ENCODE measurements at places on chromosomes 3 and 15. TPM values are rescaled to one million over a fixed set of nuclear protein-coding genes. Genes with fewer than 3 reads are reported as not detected.

HYAL1 gene
- 0.96 TPM for total RNA-seq

DNA sequence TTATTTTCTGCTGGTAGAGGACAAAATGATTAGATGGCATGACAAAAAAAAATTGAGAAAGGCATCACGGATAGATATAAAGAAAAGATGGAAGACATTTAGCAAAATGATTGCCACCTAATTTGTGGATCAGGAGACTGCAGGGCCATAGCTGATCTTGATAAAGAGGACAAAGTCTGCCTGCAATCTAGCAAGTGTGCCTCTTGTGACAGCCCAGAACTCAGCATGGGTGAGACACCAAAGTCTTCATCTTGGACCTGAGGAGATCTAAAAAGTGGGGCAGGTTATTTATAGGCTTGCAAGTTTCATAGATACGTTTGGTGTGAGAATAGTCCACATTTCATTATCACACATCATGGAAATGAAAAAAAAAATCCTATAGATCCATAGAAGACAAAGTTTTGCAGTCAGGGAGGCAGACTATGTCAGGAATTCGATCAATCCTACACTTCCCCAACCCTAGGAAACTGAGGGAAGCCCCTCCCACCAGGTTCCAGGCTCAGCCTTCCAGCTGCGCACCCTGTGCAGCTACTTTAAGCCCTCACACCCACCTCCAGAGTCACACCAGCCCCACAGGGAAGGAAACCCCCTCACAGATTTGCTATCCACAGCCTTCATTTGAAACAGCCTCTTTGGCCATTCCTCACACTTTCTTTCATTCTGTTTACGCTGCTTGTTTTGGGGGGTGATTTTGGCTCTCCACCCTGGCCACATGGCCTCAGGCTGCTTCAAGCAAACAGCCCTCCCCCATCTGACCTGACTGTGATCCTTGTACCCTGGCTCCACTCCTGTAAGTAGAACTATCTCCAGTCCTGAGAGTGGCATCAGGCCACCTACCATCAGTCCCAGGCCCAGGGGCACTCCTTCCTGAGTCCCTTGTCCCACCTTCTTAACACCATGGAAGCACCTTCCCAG, 28.1 kb upstream of the KLHL6 start:
- H3K36me3 ChIP-seq, result no peaks in the 10 kb centered on the region
- H3K4me3 ChIP-seq, result no peak overlapping the region
- DNase-seq, result no peak
- peak overlapping the region; percentile 46 for H3K27ac ChIP-seq
- H3K27me3 ChIP-seq, result peaks cover 6% of the 10 kb centered on the region

SLC24A5 gene
- total RNA-seq, result not detected

DNA sequence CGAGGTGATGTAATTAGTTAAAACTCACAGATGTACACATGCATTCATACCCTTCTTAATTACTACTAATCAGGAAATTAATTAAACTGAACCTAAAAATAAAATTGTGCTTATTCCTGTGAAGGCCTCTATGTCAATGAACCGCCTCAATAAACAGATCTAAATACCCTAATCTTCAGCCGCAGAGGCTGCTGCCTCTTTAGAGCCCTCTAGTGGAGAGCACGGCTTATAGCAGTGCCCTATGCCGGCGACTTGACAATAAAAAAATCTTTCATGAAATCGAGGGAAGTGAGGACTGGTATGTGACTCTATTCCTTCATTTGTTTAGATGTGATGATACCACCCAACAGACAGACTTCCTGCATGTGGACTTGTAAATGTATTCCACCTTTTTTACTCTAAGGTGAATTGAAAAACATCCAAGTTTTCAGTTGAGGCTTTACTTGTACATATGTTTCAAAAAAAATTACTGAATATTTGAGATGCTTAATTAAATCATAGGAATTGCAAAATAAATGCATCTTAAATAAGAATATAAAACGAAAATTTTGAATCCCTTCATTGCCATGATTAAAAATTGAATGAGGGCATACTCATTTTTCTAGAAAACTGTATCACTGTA, 8.3 kb upstream of the EPHA3 start:
- DNase-seq, result peak; percentile 65
- peaks cover 6% of the 10 kb centered on the region for H3K4me1 ChIP-seq
- no peak overlapping the region for H3K4me3 ChIP-seq
- H3K36me3 ChIP-seq, result no peaks in the 10 kb centered on the region

GRCh38 chr15:33601461-33601860, 290.7 kb downstream of the RYR3 start:
- H3K27ac ChIP-seq, result no peak overlapping the region
- peaks cover under 1% of the 10 kb centered on the region for H3K4me1 ChIP-seq

PLSCR5 gene
- total RNA-seq, result not detected

DNA sequence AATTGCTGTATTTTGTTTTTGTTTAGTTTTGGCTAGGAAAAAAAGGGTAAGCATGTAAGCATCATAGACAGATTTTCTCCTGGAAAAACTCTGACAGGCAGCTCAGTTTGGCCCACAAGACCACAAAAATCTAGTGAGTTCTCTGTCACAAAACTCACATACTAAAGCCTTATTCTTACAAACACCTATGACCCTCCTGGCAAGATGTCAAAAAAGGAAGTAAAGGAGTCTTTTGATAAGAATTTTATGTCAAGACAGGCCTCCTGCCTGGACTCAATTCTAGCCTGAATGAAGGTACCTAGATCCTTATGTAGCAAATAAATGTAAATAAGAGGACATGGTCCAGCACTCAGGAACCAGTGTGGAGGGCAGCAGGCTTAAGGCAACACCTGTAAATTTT, 668.3 kb upstream of the ZNF385D start:
- no peak for DNase-seq
- H3K27me3 ChIP-seq, result peaks cover 2% of the 10 kb centered on the region
- H3K36me3 ChIP-seq, result peaks cover 5% of the 10 kb centered on the region
- no peak overlapping the region for H3K27ac ChIP-seq

GRCh38 chr3:48459331-48459730, 12.8 kb downstream of the ATRIP start:
- H3K4me3 ChIP-seq, result no peak overlapping the region
- H3K4me1 ChIP-seq, result no peaks in the 10 kb centered on the region
- H3K27me3 ChIP-seq, result no peaks in the 10 kb centered on the region
- H3K36me3 ChIP-seq, result no peaks in the 10 kb centered on the region

DNA sequence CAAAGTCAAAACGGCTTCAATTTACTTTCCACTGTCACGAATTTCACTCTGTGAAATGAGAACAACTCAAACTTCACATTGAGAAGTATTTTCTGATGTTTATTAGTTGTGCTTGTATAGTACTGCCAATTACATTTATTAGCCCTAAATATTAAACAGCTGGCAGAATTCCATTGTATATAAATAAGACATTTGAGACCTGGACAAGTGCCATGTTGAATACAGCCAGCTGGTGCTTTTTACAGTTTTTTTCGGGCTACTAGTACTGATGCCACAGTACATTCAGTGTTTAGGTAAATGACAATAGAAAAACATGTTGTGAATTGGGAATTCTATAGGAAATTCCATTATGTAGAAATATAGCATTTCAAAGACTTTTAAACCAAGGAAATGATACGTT, 79.0 kb downstream of the EPHA3 start:
- H3K4me3 ChIP-seq, result no peak overlapping the region
- no peak overlapping the region for H3K27ac ChIP-seq

- peak overlapping the region; percentile 99 for H3K4me3 ChIP-seq
- H3K27me3 ChIP-seq, result peaks cover 12% of the 10 kb centered on the region
- DNase-seq, result no peak
- peaks cover 37% of the 10 kb centered on the region for H3K4me1 ChIP-seq
- peak overlapping the region; percentile 98 for H3K27ac ChIP-seq
Measured at GRCh38 chr3:192914848-192915247, 2.8 kb downstream of the MB21D2 start.

DNA sequence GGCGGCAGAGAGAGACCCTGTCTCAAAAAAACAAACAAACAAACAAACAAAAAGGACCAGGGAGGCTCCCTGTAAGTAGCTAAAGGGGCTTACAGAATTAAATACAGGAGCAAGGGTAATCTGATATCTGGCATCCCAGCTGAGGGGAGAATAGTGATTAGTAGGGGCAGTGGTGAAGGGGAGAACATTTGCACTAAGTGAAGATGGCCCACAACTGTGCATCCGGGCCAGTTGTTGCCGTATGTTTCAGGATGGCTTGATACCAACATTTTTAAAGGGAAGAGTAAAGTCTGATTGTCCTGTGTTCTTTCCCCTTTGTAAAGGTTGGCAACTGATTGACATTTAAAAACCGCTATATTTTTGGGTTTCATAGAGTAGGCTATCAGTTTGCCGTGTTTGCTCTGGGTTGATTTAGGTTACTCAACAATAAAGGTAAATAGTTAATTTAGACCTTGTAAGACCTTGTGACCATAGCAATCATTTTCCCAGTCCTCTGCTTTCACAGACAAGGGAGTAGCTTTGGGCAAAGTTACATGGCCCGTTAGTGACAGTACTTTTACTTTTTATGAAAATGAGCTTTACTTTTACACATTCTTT, 167.8 kb downstream of the PTPRG start:
- peaks cover 2% of the 10 kb centered on the region for H3K27me3 ChIP-seq
- DNase-seq, result no peak
- H3K27ac ChIP-seq, result peak overlapping the region; percentile 76
- H3K4me3 ChIP-seq, result peak overlapping the region; percentile 28
- H3K36me3 ChIP-seq, result no peaks in the 10 kb centered on the region

DNA sequence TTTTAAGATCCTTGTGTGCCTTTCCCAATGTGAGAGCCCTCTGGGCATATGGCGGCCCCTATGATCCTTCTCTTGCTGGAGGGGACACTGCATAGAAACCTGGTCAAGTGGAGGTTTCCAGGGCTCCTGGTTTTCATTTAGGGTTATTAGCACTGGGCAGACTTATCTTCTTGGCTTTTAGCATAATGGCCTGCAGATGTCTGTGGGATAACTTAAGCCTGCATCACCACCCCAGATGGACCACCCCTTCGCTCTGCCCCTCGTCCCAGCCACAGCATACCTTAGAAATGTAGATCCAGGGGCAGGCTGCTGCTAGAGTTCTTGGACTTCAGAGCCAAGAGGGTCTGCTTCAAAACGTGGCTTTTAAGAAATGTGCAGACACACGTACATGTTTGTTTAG, 340.3 kb upstream of the CTDSPL start:
- peaks cover 14% of the 10 kb centered on the region for H3K4me1 ChIP-seq
- no peak overlapping the region for H3K4me3 ChIP-seq
- no peaks in the 10 kb centered on the region for H3K27me3 ChIP-seq

- DNase-seq, result no peak
- H3K27me3 ChIP-seq, result no peaks in the 10 kb centered on the region
- no peak overlapping the region for H3K27ac ChIP-seq
- peaks cover 6% of the 10 kb centered on the region for H3K4me1 ChIP-seq
Measured at GRCh38 chr3:21168471-21168870, 582.5 kb downstream of the ZNF385D start.

CRYGS gene
- 3.7 TPM for total RNA-seq

DNA sequence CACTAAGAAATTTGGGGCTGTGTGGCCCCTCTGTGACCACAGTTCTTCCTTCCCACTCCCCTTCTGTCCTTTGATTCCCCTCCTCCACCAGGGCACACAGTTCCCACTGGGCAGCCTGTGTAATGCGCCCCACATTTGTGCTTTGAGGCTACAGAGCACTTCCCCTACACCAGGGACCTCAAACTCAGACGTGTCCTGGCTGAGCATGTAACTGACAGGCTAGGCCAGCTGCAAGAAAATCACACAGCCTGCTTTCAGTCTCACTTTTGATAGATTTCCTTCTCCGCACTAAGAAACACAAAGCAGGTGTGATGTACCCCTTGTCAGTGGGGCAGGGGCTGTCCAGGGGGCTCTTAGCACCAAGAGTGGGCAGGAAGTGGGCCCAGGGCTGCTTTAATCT, 29.6 kb downstream of the PRKCD start:
- no peak for DNase-seq
- H3K27me3 ChIP-seq, result peaks cover 3% of the 10 kb centered on the region

- no peaks in the 10 kb centered on the region for H3K4me1 ChIP-seq
- no peaks in the 10 kb centered on the region for H3K36me3 ChIP-seq
- H3K27me3 ChIP-seq, result peaks cover 4% of the 10 kb centered on the region
- no peak overlapping the region for H3K4me3 ChIP-seq
- no peak for DNase-seq
Measured at GRCh38 chr15:77226652-77227051, 155.7 kb upstream of the TSPAN3 start.

GRCh38 chr15:63855735-63856134, 22.0 kb upstream of the HERC1 start:
- no peaks in the 10 kb centered on the region for H3K27me3 ChIP-seq
- no peak for DNase-seq
- H3K4me3 ChIP-seq, result no peak overlapping the region
- peaks cover 5% of the 10 kb centered on the region for H3K36me3 ChIP-seq
- no peak overlapping the region for H3K27ac ChIP-seq
- H3K4me1 ChIP-seq, result no peaks in the 10 kb centered on the region

- H3K4me1 ChIP-seq, result peaks cover 5% of the 10 kb centered on the region
- DNase-seq, result no peak
- H3K27ac ChIP-seq, result no peak overlapping the region
- no peaks in the 10 kb centered on the region for H3K36me3 ChIP-seq
- no peaks in the 10 kb centered on the region for H3K27me3 ChIP-seq
Measured at GRCh38 chr15:92068121-92068520, 214.6 kb downstream of the SLCO3A1 start.

DNA sequence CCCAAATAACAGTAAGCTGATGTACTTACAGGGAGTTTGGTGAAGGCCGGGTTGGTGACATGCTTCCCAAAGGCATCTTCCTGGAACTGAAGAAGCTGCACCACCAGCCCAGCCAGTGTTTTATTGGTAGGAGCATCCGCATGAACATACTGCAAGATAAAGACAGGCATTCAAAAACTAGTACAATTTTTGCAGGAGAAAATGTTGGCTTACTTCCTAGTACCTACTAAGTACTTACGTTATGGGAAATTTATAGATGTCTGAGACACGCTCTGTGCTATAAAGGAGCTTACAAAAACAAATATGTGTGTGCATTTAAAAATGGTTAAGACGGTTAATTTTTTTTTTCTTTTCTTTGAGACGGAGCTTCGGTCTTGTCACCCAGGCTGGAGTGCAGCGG, 8.9 kb downstream of the SMARCC1 start:
- H3K4me3 ChIP-seq, result no peak overlapping the region
- H3K36me3 ChIP-seq, result no peaks in the 10 kb centered on the region
- no peak overlapping the region for H3K27ac ChIP-seq
- H3K27me3 ChIP-seq, result no peaks in the 10 kb centered on the region
- H3K4me1 ChIP-seq, result no peaks in the 10 kb centered on the region
- no peak for DNase-seq

ITPKA gene
- 1.1 TPM for total RNA-seq

- H3K27ac ChIP-seq, result no peak overlapping the region
- DNase-seq, result no peak
- H3K27me3 ChIP-seq, result no peaks in the 10 kb centered on the region
- H3K36me3 ChIP-seq, result peaks cover 5% of the 10 kb centered on the region
- no peak overlapping the region for H3K4me3 ChIP-seq
Measured at GRCh38 chr3:157418104-157418503, 18.5 kb upstream of the PTX3 start.

RAB8B gene
- total RNA-seq, result 70.4 TPM

GRCh38 chr3:104805508-104805907, 561.2 kb upstream of the ALCAM start:
- H3K36me3 ChIP-seq, result no peaks in the 10 kb centered on the region
- no peak overlapping the region for H3K4me3 ChIP-seq
- peaks cover 31% of the 10 kb centered on the region for H3K4me1 ChIP-seq
- H3K27me3 ChIP-seq, result peaks cover 3% of the 10 kb centered on the region
- no peak for DNase-seq
- H3K27ac ChIP-seq, result peak overlapping the region; percentile 54

All from glutamatergic neuron (in vitro differentiated cells).